MCF 10A (cell line): ENCODE measurements at places on chromosomes 4 and X.

- DNase-seq, result no peak
Measured at GRCh38 chr4:93827272-93827947, 1.1 kb upstream of the ATOH1 start.

DNA sequence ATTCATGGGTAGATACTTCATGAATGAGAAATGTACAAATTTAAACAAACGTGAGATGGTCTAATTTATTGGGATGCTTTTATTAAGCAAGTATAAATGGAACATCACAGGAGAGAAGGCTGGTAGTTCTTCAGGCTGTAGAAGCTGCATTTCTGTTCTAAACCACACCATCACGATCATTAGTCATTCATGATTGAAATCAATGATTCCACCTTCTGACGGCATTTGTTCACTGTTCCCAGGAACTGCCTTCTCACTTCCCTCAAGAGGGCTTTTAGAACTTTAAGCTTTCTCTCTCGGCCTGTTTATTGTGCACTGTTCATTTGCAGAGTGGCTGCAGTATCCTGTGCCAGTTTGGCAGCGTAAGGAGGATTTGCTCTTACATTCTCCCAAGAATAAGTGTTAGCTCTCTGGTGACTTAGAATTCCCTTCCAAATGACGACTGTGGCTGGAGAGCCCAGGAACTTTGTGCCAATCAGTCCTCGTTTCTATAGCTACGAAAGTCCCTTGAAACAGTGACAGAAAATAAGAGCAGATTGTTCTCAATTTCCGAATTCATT, 54.7 kb downstream of the MFAP3L start:
- DNase-seq, result no peak

DNA sequence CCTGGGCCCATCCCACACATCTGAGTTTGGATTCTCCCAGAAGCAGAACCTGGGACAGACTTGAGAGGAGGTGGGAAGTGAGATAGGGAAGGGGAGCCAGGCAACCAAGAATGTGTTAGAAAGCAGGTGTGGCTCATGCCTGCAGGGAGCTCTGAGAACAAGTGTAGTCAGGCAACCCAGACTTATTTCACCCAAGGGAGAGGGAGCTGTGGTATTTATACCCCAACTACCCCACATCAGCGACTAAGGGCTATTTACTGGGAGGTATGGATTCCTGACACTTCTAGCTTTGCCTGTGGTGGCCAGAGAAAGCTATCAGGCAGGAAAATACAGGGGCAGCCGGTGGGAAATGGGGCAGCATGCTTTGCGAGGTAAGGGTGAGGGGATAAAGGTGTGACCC, 125.8 kb upstream of the MSX1 start:
- DNase-seq, result no peak

- no peak for DNase-seq
Measured at GRCh38 chrX:861921-862320, 231.3 kb downstream of the SHOX start.
